Fibroblast of the aortic adventitia (primary cell): ENCODE measurements at places on chromosomes 2 and 18. TPM values are rescaled to one million over a fixed set of nuclear protein-coding genes. Genes with fewer than 3 reads are reported as not detected.

DNA sequence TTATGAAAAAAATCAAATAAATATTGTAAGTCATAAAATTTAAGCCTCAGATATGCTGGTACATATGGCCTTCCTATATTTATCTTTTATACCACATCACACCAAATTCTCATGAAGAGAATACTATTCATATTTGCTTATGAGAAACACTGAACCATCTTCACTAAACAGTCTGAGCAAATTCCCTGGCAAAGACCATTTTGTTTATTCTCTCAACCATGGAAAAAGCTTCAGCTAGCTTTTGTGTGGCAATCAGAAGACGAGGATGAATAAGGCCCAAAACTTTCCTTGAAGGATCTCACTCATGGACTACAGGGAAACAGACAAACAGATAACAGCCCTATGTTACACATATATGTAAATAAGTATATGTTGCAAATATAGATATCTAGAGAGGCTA is 252.1 kb downstream of the TMX3 start:
- no peak for DNase-seq

DNA sequence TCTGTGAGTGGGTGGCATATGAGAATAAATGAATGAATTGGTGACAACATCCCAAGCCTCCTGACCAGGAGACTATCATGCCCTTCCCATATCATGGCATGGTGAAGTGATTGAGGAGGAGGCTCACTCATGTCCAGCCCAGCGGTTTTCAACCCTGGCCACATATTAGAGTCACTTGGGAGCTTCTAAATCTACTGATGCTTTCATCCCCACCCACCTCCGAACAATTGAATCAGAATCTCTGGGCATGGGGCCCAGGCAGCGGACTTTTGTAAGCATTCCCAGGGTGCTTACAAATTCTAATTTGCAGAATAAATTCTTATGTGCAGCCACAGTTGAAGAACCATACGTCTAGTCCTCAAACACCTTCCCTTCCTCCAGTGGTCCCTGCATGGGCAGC is 81.7 kb upstream of the SEC11C start:
- peak; percentile 88 for DNase-seq

DNA sequence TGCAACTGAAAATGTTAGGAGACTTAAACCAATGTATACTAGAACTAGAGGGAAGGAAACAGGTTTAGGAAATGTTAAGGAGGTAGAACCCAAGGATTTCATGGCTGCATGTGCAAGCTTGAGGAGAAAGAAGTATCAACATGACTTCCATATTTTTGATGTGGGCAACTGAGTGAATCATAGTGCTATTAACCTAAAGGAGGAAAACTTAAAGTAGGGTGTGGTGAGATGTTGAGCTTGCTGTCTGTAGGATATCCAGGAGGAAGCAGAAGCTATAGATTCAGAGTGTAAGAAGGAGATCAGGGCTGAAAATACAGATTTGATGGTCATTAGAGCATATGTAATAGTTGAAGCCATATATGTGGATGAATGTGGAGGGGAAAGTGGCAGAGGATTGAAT is 31.5 kb downstream of the NDC80 start:
- DNase-seq: no peak

GRCh38 chr2:103788951-103789350 is 1027.1 kb downstream of the TMEM182 start:
- no peak for DNase-seq

The KIF3C gene
- total RNA-seq: 10.8 and 11.8 TPM in 2 replicates

The FLACC1 gene
- total RNA-seq: 1.2 and 3.6 TPM in 2 replicates

The ATIC gene
- 24.5 and 28.0 TPM in 2 replicates for total RNA-seq
